ENCODE measurements at places on chromosomes 12 and 14.

DNA sequence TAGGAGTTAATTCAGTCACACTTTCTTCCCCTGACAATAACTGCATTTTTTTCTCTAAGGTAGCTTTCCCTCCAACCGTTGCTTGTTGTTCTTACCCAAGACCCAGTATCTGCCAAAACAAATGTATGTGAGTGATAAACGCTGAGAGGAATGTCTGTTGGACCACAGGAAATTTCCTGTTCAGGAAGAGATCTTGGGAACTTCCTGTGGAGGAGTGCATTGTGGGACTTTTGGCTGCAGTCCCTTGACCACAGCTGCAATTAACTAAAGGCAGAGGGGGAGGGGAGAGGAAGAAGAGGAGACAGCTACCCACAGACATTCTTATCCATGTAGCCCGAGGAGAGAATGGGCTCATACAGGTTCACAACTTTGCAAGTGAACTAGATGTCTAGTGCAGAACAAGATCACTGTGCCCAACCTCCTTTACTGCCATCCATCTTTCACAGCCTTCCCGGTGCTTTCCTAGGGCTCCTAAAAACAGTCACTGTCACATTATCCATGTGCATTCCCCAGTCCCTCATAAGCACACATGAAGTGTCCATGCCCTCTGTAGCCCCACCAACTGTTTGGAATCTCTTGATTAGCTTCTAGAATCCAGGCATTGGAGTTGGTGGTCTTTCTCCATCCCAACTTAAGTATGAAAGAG is 149.5 kb downstream of the ETV6 start:
- DNase-seq, result no peak

- no peak for DNase-seq
These were observed 74.6 kb upstream of the TBX5 start for GRCh38 chr12:114480337-114481199.

GRCh38 chr12:25332143-25332542 is 81.4 kb upstream of the KRAS start:
- no peak for DNase-seq

GRCh38 chr12:96223411-96224218 is 29.4 kb downstream of the ELK3 start:
- DNase-seq, result no peak

DNA sequence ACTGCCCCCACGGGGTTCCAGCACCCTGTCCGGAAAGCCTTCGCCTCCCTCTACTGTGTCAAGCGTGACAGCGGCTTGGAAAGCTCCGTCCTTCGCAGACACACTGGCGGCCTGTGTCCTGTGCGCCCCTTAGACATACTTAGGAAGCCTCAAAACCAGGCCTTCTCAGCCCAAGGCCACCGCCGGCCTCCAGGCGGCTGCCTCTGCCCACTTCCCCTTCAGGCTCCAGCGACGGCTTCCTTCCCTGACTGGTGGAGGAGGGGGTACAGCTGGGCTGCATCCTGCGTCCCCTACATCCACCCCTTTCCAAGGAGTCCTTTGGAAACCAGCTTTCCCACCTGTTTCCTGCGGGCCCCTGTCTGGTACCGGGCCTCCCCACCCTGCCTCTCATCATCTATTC is 2.5 kb upstream of the CACNA2D4 start:
- no peak for DNase-seq

- DNase-seq, result no peak
These were observed 10.4 kb downstream of the CCT2 start for GRCh38 chr12:69595689-69596088.

DNA sequence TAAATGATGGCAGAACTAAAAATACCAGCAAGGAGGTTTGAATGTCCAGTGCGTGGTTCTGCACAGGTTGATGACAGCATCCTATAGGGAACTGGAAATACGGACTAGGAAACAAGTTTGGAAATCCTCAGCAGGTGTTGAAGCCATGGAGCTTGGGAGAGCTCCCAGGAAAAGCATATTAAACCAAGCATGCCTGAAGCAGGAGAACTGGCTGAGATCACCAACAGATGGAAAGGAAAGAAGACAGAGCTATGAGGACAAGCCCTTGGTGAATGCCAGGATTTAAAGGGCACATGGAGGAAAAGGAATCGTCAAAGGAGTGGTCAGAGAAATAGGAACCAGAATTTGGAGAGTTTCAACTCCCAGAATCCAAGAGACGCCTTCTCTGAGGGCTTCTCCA is 21.2 kb upstream of the ELK3 start:
- no peak for DNase-seq

DNA sequence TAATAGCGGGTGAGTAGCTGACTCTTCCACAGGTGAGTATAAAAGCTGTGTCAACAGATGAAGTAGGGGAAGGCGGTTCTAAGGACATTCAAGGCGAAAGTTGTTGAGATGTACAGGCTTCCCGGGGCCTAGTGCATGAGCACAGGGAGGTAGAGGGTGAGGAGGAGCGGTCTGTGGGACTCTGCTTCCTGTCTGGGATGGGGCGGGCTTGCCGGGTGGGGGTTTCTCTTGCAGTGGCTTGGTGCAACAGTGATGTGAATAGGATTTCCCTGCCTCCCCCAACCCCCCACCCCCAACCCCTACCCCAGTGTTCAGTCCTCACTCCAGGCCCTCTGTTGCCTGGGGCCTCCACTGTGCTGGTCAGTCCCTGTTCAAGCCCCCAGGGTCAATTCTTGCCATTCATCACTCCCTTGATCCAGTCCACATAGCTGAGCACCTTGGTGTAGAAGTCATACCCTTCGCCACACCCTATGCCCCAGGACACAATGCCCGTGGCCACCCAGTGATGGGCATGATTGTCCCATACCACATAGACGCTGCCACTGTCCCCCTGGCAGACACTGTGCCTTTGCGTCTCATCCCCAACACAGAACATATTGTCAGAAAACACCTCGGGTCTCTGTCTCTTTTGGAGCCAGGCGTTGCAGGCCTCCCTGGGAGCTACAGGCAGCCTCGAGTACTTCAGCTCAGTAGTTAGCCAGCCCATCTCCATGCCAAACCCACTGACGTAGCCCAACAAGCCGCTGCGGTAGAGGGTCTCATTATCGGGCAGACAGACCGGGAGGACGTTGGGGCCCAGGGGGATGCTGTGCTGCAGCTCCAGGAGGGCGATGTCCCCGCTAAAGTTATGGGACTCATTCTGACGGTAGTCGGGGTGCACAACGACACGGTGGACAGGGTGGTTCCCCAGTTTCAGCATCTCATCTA is 4.0 kb upstream of the C1R start:
- DNase-seq, result no peak

DNA sequence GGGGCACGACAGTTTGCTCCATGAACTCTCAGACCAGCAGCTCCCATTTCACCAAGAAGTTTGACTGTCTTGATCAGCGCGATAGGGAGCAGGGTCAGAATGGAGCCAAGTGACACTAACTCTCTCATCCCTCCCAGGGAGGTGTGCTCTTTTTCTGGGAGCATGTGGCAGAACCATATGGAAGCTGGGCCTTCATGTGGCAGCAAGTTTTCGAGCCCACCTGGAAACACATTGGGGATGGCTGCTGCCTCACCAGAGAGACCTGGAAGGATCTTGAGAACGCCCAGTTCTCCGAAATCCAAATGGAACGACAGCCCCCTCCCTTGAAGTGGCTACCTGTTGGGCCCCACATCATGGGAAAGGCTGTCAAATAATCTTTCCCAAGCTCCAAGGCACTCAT is 24.0 kb downstream of the ITGA7 start:
- DNase-seq, result no peak

DNA sequence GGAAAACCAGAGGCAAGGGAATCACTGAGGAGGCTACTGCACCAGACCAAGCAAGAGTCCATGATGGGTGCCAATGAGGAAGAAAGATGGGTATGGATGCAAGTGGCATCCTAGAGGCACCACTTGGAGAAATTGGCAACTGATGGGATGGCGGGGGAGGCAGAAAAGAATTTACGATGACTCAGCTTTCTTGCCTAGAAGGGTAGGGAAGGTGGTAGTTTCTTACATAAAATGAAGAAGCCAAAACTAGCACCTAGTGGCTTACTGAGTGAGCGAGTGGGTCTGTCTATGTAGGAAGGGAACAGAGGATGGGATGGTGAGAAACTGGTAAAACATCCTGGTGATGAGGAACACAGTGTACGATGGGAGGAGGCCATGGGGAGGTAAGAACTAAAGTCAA is 80.8 kb downstream of the CIT start:
- DNase-seq, result no peak

GRCh38 chr14:51925980-51926379 is 63.4 kb upstream of the RTRAF start:
- no peak for DNase-seq

DNA sequence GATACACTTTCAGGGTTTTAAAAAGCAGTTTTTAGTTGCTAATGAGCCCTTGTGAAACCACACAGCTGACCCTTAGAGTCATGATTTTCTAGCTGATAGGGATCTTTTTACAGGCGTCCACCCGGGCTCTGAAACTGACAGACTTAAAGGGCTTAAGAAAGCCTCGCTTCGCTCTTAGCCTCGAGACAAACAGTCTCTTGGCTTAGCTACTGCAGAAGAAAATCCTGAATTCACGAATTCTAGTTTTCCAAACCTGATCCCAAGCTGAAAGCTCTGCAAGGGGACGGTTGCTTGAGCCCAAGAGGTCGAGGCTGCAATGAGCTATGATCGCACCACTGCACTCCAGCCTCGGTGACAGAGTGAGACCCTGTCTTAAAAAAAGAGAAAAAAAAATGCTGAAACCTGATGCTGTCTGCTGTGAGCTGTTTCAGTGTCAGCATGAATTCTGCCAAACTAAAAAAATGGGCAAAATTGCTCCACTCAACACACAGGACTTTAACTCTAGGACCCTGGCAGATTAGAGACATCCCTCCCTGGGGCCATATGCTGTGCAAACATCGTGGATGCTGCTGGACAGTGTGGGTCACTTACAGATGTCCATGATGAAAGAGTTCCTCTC is 3.1 kb upstream of the HPD start:
- DNase-seq, result no peak

DNA sequence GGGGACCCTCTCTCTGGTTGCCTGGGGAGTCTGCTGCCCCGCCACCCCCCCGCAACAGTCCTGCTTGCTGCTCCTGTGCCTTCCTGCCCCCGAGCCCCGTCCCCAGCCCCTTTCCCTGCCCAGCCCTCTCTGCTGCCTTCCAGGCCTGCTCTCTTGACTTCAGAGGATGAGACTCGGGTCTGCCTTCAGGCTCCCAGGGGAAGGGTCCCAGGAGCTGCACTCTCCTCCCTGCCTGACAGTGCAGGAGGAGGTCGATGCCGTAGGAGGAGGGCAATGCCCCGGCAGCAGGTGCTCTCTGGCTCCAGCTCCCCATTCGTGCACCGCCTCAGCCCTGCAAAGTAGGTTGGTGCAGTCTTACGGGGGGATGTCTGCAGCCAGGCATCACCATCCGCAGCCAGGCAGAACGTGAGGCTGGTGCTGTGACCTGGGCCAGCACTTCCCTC is 185.1 kb upstream of the C14orf180 start:
- no peak for DNase-seq

DNA sequence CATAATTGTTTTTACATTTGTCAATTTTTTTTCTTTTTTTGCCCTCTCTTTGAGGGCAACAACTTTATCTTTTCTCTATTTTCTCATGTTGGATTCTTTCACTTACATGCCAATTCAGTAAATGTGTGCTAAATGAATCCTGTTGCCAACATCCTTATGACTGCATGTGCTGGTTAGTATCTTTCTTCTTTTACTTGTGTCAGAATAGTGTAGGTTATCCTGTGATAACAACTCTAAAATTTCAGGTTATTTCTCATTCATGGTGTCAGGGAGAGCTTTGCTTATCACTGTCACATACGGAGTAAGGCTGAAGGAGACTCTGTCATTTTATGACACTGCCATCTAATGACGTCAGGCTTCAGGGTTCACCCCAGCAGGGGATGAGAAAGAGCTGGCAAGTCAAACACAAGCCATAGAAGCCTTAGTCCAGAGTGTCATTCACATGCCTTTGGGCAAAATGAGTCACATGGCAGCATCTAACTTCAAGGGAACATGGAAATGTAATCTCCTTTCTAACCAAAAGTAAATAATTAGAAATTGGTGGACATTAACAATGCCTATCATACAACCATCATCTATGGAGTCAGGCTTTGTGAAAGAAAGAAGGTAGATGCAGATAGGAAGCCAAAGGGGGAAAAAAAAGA is 242.5 kb upstream of the ATP2B1 start:
- peak; percentile 19 for DNase-seq

DNA sequence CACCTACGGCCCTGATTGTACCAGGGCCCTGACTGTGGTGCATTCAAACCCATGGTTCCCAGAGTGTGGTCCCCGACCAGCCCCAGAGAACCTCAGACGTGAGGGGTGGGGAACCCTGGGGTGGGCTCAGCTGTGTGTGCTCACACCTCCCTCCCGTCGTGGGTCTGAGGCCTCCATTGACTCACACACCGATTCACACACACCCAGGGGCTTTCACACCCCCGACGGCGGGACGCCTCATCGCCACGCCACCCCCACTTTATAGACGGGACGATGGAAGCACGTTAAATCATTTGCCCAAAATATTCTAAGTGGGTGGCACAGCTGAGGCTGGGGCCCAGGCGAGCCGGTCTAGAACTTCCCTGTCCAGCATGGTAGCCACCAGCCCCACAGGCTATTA is 3.4 kb upstream of the FBRSL1 start:
- no peak for DNase-seq

GRCh38 chr12:57887631-57888408 is 41.3 kb upstream of the CTDSP2 start:
- DNase-seq, result no peak

GRCh38 chr12:19223695-19224094 is 94.2 kb downstream of the PLEKHA5 start:
- no peak for DNase-seq

- no peak for DNase-seq
These were observed 325.8 kb upstream of the OR4E1 start for GRCh38 chr14:21999402-21999801.

GRCh38 chr12:40474630-40475029 is 217.6 kb upstream of the CNTN1 start:
- no peak for DNase-seq

- DNase-seq, result no peak
These were observed 9.0 kb upstream of the CD163 start for GRCh38 chr12:7512553-7512952.

DNA sequence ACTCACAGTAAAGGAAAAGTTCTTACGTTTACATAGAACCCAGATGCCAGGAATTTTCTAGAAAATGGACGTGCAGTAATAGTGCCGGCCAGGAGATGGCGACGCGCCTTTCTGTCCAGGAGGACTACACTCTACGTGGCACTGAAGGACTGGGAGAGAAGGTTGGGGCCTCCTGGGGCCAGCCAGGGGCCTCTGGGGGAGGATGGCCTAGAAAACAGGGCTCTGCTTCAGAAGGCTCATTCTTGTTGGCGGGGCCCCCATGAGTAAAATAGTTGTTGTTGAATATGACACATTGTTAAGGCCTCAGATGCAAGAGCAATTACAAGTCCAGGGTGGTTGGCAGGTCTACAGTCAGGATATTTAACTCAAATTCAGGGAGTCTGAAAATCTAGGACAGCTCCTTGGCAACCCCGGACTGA is 120.1 kb upstream of the MAX start:
- peak; percentile 60 for DNase-seq

DNA sequence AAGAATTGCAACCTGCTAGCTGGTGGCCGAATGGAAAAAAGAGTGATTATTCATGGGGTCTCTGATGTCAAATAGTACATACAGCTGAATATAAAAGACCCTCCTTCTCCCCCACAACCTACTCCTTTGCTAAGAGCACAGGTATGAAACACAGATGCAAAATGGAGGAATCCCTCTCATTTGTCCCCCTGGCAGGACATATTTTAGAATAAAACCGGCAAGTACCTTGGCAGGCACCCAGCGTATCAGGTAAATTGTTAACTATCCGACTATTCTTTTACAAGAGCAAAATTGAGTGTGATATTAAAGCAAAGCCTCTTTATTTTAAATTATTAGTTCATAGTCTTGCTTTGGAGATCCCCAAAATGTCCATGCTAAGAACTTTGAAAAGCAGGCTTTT is 73.7 kb upstream of the USP44 start:
- no peak for DNase-seq

- DNase-seq, result no peak
These were observed 91.9 kb downstream of the DICER1 start for GRCh38 chr14:95065411-95065810.

All from naive thymus-derived CD8-positive, alpha-beta T cell (primary cell).